Left lung (tissue), 14 donors: ENCODE measurements at places on chromosomes 6 and 20.

- no peak for DNase-seq
Observed at GRCh38 chr6:4987432-4987831, 16.4 kb downstream of the RPP40 start.

- DNase-seq = no peak
Observed at GRCh38 chr6:86744048-86744447, 193.3 kb upstream of the HTR1E start.

- DNase-seq = peak; percentile 20
Observed at GRCh38 chr20:62202083-62202395, 18.0 kb downstream of the HRH3 start.

- DNase-seq = no peak
Observed at GRCh38 chr6:107715550-107716321, 108.4 kb downstream of the SCML4 start.

DNA sequence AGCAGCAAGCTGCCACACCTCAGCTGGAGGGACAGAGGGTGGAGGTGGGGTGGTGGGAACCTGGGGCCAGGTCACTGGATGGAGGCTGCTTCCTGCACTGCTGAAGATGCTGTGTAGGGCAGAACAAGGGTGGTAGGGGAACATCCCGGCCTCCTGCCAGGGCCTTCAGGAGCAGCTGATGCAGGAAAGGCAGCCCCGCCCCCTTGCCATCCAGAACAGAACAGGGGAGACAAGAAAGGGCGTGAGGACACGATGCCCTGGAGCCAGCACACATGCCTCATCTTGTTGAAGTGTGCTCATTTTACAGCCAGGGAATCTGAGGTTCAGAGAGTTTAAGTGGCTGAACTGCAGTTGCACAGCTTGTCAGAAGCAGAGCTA is 43.1 kb upstream of the PHACTR3 start:
- DNase-seq = no peak

DNA sequence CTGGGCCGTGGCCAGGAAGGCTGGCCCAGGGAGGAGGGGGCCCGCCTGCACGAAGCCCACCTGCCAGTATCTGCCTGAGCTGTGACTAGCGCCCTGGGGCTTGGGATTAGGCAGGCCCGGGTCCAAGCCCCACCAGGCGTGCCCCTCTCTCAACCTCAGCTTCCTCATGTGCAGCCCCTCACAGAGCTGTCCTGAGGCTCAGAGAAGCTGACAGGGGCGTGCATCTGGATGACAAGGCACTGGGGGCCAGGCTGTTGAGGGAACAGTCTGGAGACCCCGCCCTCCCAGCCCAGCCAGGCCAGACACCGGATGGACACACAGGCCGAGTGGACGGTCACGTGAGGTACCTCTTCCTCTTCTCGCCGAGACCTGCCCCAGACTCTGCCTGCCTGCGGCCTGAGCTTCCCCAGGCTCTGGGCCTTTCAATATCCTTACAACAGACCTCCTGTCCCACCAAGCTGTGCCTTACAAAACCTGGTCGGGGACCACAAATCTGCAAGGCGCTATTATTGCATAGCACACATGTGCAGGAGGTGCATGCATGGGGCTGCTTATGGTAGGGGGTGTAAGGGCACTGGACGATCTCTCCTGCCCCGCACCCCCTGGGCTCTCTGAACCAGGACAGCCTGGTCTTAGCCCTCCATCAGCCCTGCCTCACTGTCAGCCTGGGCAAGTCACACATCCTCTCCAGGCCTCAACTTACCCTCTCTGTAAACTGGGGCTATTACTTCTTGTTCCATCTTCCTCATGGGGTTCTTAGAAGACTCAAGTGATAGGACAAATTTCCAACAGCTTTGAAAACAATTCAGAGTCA is 20.0 kb downstream of the NOL4L start:
- DNase-seq = no peak

DNA sequence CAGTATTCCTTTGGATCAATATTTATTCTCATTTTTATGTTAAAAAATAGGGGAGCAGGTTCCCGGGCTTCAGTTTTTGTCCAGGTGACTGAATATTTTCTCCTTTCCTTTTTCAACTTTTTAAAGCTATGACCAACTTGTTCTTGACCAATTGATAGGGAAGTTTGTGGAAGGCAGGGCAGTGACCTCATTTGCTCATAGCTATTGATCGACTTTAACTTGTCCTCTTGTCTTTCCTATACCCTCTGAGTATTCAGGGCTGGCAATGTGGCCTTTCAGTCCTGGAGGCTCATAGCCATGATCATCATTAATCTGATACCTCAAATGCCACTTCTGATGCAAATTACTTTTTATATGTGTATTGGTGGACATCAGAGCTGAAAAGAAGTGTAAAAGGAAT is 448.8 kb downstream of the KIF16B start:
- DNase-seq = no peak

GRCh38 chr6:140816681-140817080 is 1316.0 kb upstream of the GJE1 start:
- DNase-seq = no peak

GRCh38 chr6:111759836-111760785 is 113.1 kb downstream of the FYN start:
- no peak for DNase-seq

- DNase-seq = no peak
Observed at GRCh38 chr6:25746968-25747367, 7.6 kb upstream of the SLC17A4 start.

GRCh38 chr6:138307352-138307751 is 70.4 kb upstream of the SMIM28 start:
- no peak for DNase-seq

- no peak for DNase-seq
Observed at GRCh38 chr6:128241216-128241615, 279.2 kb downstream of the PTPRK start.

GRCh38 chr20:19511931-19512330 is 246.1 kb upstream of the RIN2 start:
- no peak for DNase-seq

DNA sequence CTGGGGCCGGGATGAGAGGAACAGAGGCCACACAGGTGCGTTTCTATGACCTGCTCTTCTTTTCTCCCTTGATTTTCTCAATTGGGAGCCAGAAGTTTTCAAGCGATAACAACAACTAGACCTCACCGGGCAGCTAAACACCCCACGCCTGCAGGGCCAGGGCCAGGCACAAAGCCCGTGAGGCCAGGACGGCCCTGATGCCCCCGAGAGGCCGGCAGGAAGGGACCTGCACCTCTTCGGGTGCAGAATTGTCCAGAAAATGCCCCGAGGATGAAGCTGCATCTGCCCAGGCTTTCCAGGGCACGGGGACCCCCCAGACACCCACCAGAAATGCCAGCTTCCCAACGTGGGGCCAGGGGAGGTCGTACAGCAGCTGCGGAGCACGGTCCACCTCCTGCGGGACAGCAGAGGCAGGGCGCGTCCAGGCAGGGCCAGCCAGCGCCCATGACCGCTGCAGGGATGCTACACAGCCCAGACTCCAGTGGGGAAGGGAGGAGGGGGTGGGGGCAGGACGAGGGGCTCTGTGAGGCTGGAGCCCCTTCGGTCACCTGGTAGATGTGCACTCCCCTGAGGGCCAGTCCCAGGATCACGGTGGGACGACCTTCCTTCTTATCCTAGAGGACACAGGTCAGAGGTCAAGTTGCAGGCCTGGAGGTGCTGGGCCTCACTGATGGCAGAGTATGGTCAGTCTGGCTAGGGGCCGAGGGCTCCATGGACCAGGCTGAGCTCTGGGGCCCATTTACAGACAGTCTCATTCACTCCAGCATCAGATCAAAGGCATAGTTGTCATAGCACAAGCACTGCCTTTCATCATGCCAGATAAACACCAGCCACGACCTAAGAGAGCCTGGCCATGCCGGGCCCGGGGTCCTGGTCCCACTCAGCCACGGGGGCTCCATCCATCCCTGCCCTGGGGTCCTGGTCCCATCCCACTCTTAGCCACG is 16.4 kb downstream of the FRMD1 start:
- no peak for DNase-seq

DNA sequence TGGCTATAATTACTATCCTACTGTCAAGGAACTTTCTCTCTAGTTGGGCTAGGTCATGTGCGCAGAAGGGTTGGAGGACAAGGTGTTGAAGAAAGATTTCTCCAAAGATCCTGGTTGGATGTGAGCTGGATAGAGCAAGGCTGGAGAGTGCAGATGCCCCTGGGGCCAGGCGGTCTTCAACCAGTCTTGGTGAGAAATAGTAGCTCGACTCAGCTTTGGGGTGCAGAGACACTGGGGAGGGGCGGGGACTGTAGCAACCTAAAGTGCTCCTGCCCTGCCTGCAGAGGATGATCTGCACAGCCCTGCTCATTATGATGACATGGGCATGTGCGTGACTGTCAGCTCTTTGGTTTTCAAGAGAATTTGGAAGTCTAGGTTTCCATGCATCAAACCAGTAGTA is 35.9 kb downstream of the PHACTR3 start:
- DNase-seq = no peak

GRCh38 chr6:139518556-139519091 is 144.2 kb upstream of the CITED2 start:
- no peak for DNase-seq

DNA sequence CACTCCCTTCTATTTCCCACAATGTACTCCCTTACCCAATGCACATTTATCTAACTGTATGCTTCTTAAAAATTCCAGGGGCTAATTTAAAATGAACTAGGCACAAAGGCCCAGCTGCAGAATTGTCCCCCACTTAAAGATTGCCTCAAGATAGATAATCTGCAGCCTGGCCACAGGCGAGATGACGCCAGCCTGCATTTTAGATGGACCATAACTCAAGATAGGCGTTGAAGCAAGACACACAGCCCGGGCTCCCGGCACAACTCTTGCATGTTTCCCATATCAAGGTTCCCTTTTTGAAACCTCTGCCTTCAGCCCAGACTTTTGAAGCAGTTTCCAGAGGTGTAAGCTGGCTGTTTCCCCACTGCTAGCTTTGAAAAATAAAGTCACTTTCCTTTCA is 3.2 kb upstream of the REPS1 start:
- DNase-seq = no peak

- no peak for DNase-seq
Observed at GRCh38 chr6:44704240-44705150, 317.0 kb downstream of the CDC5L start.

DNA sequence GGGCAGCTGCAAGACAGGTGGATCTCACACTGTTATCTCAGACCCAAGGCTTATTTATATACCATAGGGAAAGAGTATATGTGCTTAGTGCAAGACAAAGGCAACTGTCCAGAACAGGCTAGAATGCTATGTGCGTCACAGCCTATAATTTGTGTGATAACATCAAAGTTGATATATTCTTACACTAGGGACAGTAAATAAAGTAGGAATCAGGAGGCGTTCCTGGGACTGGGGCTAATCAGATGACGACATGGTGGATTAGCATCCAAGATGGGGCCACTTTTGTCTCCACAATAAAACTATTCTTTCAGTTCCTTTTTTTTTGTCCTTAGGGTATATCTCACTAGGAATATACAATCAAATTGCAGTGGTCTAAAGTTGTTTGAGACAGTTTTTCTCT is 54.9 kb upstream of the IER3 start:
- no peak for DNase-seq

GRCh38 chr20:32806356-32806755 is 13.4 kb upstream of the MAPRE1 start:
- DNase-seq = no peak

DNA sequence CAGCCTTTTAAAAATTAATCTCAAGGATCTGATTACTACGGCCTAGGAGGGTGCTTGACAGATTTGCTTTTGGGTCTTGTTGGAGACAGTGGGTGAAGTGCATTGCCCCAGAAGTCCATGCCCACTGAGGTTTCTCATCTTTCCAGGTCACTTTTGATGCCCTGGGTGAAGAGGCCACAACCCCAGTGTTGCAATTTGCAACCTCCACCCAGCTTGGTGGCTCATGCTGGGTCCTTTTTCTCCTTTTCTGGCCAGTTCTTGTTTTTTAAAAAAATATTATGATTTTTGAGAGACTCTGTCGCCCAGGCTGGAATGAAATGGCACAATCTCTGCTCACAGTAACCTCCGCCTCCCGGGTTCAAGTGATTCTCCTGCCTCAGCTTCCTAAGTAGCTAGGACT is 9.4 kb downstream of the STX11 start:
- DNase-seq = no peak

DNA sequence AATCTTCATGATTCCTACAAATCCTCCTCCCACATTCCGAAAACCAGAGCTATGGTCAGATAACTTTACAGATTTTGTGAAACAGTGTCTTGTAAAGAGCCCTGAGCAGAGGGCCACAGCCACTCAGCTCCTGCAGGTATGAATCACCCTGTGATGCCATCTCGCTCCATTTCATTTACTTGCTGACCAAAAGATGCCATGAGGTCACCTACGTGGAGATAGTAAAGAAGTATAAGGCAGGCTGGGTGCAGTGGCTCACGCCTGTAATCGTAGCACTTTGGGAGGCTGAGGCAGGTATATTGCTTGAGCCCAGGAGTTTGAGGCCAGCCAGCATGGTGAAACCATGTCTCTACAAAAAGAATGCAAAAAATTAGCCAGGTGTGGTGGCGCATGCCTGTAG is 30.9 kb downstream of the STK4 start:
- DNase-seq = no peak

DNA sequence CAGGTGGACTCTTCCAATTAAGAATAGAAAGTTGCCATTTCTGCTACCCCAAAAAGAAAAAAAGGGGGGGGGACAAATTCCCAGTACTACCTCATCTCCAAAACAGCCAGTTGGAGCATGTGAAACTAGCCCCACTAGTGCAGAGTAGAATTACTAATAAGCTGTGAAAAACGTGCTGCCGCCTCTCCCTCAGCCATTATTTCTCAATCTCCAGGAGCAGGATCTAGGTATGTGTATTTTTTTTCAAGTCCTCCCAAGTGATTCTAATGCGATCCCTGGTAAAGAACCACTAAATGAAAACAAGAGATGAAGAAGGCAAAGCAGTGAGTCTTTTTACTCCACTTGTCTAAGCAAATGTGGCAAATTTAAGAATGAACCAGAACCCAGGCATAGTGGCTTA is 154.5 kb upstream of the SHLD1 start:
- no peak for DNase-seq

- no peak for DNase-seq
Observed at GRCh38 chr20:38872491-38873049, 53.6 kb upstream of the FAM83D start.

GRCh38 chr20:40606660-40607059 is 82.4 kb downstream of the MAFB start:
- DNase-seq = no peak

- no peak for DNase-seq
Observed at GRCh38 chr6:41602864-41603608, 35.2 kb upstream of the MDFI start.

DNA sequence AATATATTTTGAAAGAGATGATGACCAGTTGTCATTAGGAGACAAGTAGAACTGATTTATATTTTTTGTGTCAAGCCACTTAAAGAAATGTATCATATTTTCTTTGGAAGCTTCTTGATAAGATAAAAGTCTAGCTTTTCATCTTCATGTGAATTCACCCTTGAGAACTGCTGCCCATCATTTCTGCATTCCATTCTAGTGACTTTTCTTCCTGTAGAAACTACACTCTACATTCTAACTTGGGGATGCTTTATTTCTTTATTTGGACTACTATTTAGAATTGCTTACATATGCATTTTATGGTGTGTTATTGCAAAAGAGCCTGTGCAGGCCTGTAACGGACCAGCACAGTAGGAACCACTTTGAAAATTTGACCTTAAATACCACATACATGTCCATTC is 335.0 kb upstream of the KCNQ5 start:
- no peak for DNase-seq

- DNase-seq = no peak
Observed at GRCh38 chr6:3512832-3513231, 56.0 kb upstream of the SLC22A23 start.

- DNase-seq = no peak
Observed at GRCh38 chr20:32206760-32207625, 550 bp downstream of the PLAGL2 start.

- DNase-seq = no peak
Observed at GRCh38 chr6:109164331-109164730, 69.0 kb downstream of the CEP57L1 start.
